Mucosa of gallbladder (tissue), 1 donor: ENCODE measurements at places on chromosomes 1 and 21. TPM values are rescaled to one million over a fixed set of nuclear protein-coding genes. Genes with fewer than 3 reads are reported as not detected.

Gene ZYG11A
- total RNA-seq = 0.09 TPM

Gene OR2L5
- total RNA-seq = not detected

Gene LRRC3
- 15.6 TPM for total RNA-seq

Gene SDF4
- total RNA-seq = 190 TPM

Gene RPTN
- not detected for total RNA-seq

Gene SLC16A1
- total RNA-seq = 21.5 TPM

Gene LRRC53
- not detected for total RNA-seq

Gene KDF1
- 20.8 TPM for total RNA-seq

Gene E2F2
- 0.46 TPM for total RNA-seq
